ENCODE measurements at places on chromosomes 2 and 18. TPM values are rescaled to one million over a fixed set of nuclear protein-coding genes. Genes with fewer than 3 reads are reported as not detected.
A peak's percentile ranks its signal among the peaks of the same experiment; 100 is the strongest.

Gene CLEC4F
- total RNA-seq: 1.2 TPM

Gene CNDP2
- 213 TPM for total RNA-seq

GRCh38 chr2:236847023-236847422 lies 238.7 kb upstream of the COPS8 start:
- no peak overlapping the region for H3K27ac ChIP-seq
- H3K27me3 ChIP-seq: no peaks in the 10 kb centered on the region
- DNase-seq: no peak

- H3K27me3 ChIP-seq: peaks cover 6% of the 10 kb centered on the region
These were observed 238.7 kb downstream of the TFCP2L1 start for GRCh38 chr2:121046335-121046734.

DNA sequence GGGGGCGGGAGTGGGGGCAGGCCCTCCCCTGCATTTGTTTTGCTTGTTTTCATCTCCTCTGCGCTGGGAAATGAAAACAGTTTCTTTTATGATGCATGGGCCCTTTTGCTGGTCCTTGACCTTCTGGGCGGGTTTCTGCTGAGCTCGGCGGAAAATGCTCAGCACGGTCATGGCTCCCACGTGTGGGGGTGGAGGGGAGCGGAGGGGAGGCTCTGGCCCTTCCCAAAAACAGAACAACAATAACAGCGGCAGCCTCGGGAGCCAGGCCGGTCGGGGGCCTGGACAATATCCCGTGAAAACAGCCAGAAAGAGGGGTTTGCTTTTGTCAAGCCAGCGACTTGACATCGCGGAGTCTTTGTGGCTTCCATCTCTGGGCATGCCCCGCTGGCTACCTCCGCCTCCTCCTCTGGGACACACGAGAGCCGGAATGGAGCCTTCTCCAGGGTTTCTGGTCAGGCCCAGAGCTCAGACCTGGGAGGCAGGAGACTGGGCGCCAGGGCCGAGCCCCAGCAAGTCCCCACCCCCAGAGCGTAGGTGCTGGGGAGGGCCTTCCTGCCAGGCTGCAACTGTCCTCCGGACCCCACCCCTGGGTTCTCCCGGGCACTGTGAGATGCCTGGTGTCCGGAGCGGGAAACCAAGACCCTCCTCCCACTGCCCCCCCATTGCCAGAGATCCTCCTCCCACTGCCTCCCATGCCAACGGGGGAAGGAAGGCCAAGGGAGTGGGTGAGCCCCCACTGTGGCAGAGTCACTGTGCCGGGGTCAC lies 35.9 kb upstream of the SNED1 start:
- H3K4me1 ChIP-seq: peaks cover 23% of the 10 kb centered on the region
- H3K4me3 ChIP-seq: no peak overlapping the region
- no peaks in the 10 kb centered on the region for H3K27me3 ChIP-seq
- DNase-seq: peak; percentile 71

All from upper lobe of right lung (tissue), 1 donor.